HCT116 (cell line): ENCODE measurements at places on chromosomes 4 and X. TPM values are rescaled to one million over a fixed set of nuclear protein-coding genes. Genes with fewer than 3 reads are reported as not detected.
A peak's percentile ranks its signal among the peaks of the same experiment; 100 is the strongest.

DNA sequence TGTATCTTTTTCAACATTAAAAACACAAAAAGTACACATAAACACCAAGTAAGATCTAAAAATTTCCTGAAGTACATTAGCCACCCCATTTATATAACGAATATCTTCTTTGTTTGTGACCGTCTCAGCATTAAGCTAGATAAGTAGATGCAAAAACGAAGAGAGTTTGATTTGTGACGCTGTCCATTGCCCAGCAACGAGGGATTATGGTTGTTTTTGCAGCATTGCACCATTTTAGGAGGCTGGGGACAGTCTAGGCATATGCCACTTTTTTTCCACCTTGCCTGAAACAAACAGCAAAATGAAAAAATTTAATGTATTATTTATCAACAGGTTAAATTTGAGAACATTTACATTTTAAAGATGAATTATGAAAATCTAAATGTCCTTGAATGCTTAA is 12.0 kb upstream of the IGSF1 start:
- DNase-seq: no peak

- no peak for DNase-seq
Measured at GRCh38 chrX:20527558-20528011, 260.9 kb upstream of the RPS6KA3 start.

The SGMS2 gene
- total RNA-seq: 36.6 TPM

GRCh38 chr4:108943976-108944591 is 181.2 kb upstream of the ETNPPL start:
- no peak for DNase-seq

DNA sequence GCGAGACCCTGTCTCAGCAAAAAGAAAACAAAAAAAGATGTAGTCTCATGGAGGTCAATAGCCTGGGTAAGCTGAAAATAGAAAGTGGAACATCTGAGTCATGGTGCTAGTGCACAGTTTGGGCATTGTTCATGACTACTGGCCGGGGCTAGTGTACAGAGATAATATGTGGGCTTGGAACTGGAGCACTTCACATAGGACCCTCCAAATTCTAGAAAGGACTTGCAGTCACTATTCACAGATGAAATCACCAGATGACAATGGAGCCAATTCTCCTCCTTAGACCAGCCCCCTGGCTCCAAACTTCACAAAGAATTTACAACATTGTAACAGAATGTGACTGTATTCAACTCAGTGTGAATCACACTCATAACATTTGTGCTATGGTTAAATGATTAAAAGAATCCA is 367.8 kb upstream of the SLC7A11 start:
- DNase-seq: no peak

GRCh38 chr4:165738571-165738970 is 134.5 kb upstream of the TLL1 start:
- no peak for DNase-seq

GRCh38 chr4:4384837-4385236 is 2.1 kb upstream of the NSG1 start:
- peak; percentile 22 for DNase-seq

GRCh38 chrX:119069128-119069527 is 3.7 kb upstream of the CT47C1 start:
- DNase-seq: no peak

The TEX13D gene
- 0.15 TPM for total RNA-seq

- DNase-seq: no peak
Measured at GRCh38 chr4:23837371-23837770, 52.5 kb downstream of the PPARGC1A start.

DNA sequence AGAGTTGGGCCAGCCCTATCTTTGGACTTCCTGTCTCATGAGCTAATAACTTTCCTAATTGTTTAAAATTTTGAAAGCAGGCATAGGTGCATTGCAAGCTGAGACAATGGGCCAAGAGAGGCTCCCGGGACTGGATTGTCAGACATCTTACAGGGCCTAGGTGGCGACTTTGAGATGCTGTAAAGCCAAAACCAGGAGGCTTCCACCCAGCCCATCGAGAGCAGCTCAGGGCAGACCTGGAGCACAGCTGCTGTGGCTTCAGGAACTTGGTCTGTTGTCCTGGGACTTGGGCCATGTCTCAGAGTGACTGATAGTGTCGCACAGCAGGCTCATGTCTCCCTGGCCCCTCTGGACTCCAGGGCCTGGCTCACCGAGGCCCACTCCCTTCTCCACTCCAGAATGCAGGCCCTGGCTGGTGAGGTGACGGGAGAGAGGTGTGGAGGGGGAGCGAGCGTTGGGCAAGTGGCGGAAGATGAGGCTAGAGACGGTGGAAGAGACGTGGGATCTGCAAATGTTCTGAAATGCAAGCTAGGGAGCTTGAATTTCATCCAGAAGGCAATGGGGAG is 24.1 kb upstream of the MTM1 start:
- no peak for DNase-seq

- no peak for DNase-seq
Measured at GRCh38 chr4:11489453-11490083, 60.9 kb upstream of the HS3ST1 start.

The EREG gene
- total RNA-seq: 498 TPM

DNA sequence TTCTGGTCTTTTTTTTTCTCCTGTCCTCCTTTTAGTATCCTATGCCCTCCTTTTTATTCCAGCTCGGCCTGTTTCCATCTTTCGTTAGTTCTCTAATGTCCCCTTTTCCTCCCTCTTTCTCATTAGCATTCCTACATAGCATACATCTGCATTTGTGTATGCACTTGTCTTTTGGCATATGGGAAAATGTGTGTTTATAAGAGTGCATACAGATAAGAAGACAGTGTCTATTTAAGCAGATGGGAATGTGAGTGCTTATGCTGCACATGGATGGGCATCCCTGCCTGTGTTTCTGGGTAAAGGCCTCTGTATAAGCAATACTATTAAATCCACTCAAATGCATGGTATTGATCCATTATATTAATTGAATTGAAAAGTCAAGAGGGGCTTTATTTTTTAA is 7.5 kb upstream of the GABRA2 start:
- no peak for DNase-seq

- no peak for DNase-seq
Measured at GRCh38 chr4:23036503-23036902, 343.8 kb downstream of the GBA3 start.

DNA sequence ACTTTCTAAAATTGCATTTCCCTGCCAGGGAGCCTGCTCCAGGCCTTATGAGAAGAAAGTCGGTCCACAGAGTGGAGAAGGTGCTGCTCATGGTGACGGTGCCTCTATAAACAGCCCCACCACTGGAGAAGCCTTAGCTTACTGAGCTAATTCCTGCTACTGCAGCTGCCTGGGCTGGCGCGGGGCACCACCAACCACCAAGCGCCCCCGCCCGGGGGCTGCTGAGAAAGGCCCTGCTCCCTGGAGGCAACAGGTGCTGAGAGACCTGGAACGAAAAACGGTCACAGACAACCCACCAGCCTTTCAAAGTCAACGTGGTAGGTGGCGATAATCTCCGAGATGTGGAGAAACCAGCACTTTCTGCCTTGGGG is 2.9 kb downstream of the HCFC1 start:
- no peak for DNase-seq

DNA sequence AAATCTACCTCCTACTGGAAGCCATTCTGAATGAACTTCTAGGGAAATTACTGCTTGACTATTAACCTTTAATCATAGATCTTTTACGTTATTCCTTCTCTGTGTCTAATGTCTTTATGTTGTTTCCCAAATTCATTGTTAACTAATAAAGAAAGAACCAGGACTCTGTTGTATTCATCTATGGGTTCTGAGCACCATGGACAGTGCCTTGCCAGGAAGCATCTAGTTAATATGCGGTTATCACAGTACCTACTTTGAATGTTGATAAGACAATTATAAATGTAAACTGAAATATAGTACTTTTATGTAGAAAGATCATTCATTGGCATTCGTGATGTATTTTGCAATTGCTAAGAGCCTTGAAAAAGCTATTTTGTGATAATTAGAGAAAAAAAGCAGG is 23.8 kb downstream of the NWD2 start:
- no peak for DNase-seq

The GSX2 gene
- not detected for total RNA-seq

DNA sequence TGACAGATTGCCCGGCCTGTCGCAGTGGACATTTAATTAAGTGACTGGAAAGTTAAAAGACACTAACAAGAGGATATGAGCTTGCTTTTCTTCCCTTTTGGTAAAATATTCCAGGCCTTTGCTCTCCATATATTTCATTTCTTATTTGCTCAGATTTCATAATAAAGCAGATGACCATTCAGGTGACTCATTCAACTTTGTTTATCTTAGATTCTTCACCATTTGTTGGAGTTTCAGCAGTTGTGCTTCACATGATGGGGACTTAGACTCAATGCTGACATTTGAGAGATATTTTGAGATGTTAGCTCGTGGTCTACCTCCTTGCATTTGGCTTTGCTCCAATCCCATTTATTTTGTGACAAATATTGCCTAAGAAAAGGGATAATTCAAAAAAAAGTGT is 312.2 kb downstream of the ARHGAP24 start:
- DNase-seq: no peak

DNA sequence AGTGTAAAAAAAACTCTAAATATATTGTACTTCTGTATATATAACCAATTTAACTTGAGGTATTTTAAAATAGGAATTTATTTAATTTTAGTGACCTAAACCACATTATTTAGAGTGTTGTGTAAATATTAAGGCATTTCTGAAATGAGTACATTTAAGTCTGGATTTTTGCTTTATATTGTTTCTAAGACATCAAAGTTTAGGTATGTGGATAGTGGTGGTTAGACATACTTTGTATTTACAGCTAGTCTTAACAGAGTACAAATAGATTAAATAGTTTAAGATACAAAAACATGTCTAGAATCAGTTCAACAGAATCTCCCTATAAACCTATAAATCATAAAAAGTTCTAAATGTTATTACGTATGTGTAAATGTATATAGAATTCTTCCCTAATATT is 588.5 kb downstream of the TRIML1 start:
- DNase-seq: no peak

The SPP1 gene
- total RNA-seq: 4.1 TPM

DNA sequence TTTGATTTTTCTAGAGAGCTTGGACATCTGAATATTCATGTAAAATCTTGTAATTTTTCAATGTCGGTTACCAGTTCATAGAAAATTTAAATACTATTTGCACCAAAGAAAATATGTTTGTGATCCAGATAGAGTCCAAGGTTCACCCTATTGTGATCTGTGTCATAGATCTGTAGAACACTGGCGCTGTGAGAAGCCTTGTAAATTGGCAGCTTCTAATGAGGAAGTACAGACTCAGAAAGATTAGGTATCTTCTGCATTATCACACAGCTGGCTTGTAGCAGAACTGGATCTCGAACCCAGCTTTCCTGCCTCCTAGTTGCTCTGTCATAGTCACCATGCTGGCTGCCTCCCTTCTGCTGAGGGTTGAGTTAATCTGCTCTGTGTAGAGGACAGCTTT is 106.5 kb upstream of the PAK3 start:
- DNase-seq: no peak

The KCNIP4 gene
- not detected for total RNA-seq

DNA sequence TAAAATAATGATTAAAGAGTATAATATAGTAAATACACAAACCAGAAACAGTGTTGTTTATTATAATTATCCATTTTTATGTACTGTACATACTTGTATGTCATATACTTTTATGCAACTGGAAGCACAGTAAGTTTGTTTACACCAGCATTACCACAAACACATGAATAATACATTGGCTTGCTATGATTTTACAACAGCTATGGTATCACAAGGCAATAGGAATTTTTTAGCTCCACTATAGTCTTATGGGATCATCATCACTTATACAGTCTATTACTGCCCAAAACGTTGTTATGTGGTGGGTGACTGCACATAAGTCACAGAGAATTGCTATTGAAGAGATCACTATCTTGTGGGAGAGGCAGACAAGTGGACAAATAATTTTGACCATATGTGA is 1.8 kb upstream of the PF4V1 start:
- no peak for DNase-seq

DNA sequence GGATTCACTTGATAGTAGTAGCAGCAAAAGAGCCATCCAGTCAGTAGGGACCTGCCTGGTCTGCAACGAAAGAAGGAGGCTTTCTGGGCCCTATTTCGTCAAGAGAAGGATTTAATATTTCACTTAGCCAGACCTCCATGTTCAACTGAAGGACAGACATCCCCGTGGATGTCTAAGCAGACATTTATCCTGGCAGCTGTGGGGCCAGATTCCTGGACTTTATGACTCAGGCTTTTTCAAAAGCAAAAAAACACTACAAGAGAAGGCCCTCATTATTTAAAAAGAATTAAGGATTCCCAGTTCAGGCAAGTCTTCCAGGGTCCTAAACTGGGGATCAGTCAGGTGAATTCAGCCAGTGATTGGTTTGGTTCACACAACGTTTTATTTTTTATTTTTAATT is 88.5 kb upstream of the TSPAN5 start:
- DNase-seq: no peak

The BEX5 gene
- total RNA-seq: not detected
